ENCODE measurements at places on chromosomes 13 and 19.

DNA sequence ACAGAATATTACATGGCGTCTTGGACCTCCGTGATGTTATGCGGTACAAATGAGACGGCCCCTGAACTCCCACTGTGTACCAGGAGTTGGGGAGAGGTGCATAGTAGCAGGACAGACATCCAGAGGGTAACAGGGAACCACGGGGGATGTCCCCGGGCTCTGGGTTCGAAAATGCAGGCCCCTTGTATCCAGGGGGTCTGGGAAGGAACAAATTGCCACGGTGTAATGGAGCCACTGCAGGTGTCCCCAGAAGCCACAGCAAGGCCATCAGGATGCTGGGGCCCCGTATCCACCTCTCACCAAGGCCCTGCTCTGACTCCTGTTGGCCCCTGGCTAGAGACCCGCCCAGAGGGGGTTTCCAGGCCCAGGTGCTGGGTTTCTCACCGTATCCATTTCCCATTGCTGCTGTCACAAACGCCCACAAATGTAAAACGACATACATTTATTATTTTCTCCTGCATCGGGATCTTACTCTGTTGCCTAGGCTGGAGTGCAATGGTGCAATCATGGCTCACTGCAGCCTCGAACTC is 77.8 kb downstream of the INSR start:
- no peak for DNase-seq

- DNase-seq, result no peak
These were observed 410.0 kb downstream of the FGF9 start for GRCh38 chr13:22080832-22081231.

GRCh38 chr13:98295371-98295770 is 118.3 kb upstream of the RNF113B start:
- no peak for DNase-seq

DNA sequence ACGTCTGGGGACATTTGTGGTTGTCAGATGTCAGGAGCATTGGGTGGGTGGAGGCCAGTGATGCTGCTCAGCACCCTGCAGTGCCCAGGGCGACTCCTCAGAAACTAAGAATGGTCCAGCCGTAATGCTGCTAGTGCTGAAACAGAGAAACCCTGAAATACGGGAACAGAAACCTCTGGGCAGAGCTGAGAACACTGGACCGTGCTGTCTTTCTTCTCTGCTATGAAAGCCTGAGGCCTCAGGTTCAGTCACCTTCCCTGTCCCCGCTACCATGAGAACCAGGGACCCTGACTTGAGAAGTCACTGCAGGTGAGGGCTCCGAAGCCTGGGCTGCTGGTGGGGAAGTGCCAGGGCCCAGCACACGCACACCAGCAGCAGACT is 13.4 kb downstream of the CAPS start:
- DNase-seq, result no peak

GRCh38 chr19:12749938-12750521 is 1.6 kb upstream of the BEST2 start:
- no peak for DNase-seq

- no peak for DNase-seq
These were observed 4.3 kb downstream of the ONECUT3 start for GRCh38 chr19:1757468-1758230.

GRCh38 chr19:35397064-35397463 is 26.2 kb downstream of the GPR42 start:
- DNase-seq, result no peak

- DNase-seq, result no peak
These were observed 9.3 kb upstream of the COG6 start for GRCh38 chr13:39646122-39646521.

DNA sequence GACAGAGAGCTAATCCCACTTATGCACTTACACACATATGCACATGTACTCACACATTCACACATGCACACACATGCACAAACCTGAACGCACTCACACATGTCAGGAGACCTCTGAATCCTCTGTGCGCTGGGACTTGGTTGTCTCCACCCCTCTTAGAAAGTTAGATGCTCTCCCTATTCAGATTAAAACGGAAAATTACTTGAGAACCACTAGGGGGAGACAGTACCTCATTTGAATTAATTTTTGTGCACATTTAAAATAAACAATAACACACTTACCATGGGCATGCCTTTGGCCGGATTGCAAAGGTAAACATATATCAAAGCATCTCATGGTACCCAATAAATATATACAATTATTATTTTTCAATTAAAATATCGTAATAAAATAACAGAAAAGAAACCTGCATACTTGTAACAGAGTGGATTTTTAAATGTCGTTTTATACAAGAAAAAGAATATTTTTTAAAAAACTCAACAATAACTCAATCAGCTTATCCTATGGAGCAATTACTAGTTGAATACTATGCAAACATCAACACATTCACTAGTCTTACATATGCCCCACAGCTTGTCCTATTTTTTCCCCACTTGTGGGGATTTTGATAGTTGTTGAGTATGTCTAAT is 9.5 kb upstream of the LILRB4 start:
- no peak for DNase-seq

DNA sequence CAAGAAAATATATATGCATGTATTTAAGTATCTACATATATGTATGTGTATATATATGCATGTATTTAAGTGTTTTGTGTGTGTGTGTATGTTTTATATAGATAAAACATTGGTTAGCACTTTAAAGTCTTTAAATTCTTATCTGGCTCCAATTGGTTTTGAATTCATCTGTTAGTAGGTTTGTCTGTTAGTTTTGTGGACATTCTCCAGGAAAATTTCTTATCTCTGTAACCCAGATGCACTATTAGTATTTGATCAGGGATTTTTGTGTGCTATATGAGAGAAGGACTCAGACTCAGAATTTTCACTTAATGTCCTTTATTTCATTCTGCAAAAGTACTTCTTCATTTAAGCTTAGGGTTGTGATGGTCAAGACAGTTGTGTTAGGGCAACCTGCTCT is 103.1 kb downstream of the ITGBL1 start:
- no peak for DNase-seq

DNA sequence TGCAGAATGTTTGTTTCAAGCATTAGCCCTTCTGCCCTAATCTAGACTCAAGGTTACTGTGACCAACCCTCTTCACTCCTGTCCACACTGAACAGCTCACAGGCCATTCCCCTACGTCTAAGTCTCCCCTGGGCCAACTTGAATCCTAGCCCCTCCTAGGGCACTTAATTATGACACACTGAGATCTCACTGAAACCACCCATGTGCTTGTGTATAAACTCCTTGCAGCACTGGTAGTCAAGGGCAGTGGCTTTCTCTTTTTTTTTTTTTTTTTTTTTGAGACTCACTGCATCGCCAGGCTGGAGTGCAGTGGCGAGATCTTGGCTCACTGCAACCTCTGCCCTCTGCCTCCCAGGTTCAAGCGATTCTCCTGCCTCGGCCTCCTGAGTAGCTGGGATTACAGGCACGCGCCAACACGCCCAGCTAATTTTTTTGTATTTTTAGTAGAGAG is 1.9 kb upstream of the AKT2 start:
- no peak for DNase-seq

- no peak for DNase-seq
These were observed 9.7 kb downstream of the LPAR6 start for GRCh38 chr13:48403151-48403631.

DNA sequence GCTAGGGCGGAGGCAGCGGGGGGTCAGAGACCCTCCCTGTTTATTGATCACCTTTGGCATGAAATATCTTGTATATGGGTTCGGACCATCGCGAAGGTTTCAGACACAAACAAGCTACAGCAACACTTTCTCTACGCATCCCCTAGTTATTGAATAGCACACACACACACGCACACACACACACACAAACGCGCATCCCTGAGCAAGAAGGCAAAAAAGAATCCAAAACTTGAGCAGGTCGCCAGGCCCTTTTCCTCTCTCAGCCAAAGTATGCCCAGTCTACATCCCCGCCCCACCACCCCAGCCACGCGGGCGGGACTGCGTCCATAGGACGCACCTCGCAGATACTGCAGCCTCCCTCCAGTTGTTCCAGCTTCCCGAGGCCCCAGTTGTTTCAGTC is 16.0 kb downstream of the POU4F1 start:
- no peak for DNase-seq

DNA sequence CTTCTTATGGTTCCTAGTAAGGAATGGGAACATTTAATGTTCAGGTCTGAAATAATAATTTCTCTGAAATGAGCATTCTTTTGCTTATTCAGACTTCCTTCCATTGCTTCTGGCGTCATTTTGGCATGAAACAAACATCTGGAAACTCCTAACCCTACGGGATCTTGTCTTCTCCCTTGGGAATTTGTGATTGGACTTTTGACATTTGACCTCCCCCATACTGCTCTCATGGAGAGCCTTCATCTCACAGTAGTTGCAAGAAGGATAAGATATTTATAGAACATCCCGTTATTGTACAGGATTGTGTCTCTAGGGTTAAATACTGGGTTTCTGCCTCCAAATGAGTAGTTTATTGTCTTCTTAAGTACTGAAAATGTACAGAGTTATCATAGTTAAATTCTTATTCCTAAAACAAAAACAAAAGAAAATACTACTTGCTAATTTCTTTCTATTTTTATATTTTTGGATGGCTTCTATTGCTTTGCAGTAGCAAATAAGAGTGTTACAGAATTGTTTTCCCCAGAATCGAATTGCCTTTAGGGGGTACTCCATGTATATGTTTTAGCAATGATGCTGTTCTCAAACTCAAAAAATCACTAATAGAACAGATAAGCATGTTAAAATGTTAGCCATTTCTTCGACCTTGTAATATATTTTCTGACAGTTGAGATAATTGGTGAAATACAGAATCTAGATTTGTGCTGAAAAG is 366.8 kb downstream of the DLEU7 start:
- DNase-seq, result no peak

- no peak for DNase-seq
These were observed 82.5 kb upstream of the FGF14 start for GRCh38 chr13:102484329-102484728.

- no peak for DNase-seq
These were observed 49.6 kb downstream of the ABCC4 start for GRCh38 chr13:95251641-95252040.

GRCh38 chr19:31512181-31512970 is 163.1 kb upstream of the TSHZ3 start:
- DNase-seq, result no peak

GRCh38 chr13:73779881-73780280 is 354.3 kb downstream of the KLF12 start:
- DNase-seq, result no peak

DNA sequence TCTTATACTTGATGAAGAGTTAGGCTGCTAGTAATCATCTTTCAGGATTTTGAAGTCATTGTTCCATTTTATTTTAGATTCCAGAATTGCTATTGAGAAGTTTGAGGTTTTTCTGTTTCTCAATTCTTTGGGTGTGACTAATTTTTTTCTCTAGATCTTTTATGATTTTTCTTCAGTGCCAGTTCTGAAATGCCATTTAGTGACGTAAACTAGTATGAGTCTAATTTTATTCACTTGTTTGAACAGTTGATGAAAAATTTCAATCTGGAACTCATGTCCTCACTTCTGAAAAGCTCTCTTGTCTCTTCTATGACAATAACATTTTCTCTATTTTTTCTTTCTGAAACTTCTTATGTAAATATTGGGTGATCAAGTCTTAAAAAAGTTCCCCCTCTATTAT is 188.5 kb upstream of the HTR2A start:
- no peak for DNase-seq

- no peak for DNase-seq
These were observed 20.2 kb upstream of the CEACAM6 start for GRCh38 chr19:41735071-41735600.

- peak; percentile 31 for DNase-seq
These were observed 42.6 kb downstream of the ZNF146 start for GRCh38 chr19:36257520-36257876.

DNA sequence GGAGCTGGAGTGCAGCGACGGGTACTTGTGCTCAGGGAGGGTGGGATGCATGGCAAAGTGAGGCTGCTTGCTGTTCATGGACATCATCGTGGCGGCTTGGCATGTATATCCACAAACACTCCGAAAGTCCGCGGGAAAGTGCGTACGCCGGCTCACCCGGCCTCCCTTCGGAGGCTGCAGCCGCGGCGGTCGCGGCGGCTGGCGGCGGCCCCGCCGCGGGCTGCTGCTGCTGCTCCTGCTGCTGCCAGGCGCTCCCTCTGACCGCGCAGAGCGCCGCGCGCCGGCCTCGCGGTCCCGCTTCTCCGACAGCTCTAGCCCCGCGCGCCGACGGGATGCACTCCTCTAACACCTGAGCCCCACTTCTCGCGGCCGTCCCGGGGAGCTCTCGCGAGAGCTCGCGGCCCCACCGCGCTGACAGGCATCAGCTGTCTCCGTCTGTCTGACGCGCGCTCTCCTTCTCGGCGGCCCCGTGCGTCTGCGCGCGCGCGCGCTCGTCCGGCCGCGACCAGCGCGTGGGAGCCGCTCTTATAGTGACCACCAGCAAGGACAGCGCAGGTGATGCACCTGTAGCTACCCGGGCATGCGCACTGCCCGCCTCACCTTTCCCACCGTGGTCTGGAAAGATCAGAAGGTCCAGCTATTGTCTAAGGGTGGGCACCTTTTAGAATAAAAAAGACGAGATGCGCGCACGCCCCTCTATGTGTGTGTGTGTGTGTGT is at the start of gene POU4F1:
Gene POU4F1 (minus strand): TSS at position 313 of the 718 bp plus-strand sequence. CDS start 226 bp downstream, at position 87.
- peak; percentile 88 for DNase-seq

DNA sequence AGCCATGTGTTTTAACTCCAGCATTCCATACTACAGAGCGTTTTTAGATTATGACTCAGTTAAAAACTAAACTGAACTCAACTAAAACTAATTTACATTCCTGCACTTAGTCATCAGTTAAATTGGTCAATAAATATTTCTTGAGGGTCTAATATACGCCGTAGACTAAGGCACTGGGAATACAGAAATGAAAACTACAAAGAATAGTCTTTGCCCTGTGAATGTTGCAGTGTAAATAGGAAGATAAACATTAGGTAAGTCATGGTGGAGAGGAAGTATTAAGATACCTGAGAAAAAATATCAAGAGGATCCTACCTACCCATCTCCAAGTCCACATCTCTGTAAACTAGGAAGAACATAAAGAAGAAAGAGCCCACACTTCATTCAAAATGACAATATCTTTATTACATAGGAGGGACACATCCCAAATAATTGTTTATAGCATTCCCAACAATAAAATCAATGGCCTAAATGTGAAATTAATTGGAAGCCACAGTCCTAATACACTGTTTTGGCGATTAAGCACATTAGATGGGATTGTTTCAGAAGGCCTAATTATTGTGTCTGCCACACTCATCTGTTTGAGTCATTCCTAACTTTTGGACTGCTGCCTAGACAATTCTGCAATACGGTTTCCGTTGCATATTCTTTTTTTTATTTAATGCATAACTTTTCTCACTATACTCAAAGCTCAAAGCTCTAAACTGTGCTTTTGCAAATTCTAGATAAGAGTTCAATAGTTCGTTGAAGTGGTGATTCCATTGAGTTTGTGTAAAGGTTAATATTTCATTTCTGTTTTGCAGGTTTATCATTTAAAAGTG is 52.9 kb downstream of the MBNL2 start:
- DNase-seq, result no peak

All from NCI-H187 (cell line).